ENCODE measurements at places on chromosomes 4 and X.

- DNase-seq, result no peak
Measured at GRCh38 chr4:148126825-148127224, 315.4 kb downstream of the NR3C2 start.

GRCh38 chrX:107135049-107135964 lies 16.7 kb upstream of the RBM41 start:
- DNase-seq, result no peak

DNA sequence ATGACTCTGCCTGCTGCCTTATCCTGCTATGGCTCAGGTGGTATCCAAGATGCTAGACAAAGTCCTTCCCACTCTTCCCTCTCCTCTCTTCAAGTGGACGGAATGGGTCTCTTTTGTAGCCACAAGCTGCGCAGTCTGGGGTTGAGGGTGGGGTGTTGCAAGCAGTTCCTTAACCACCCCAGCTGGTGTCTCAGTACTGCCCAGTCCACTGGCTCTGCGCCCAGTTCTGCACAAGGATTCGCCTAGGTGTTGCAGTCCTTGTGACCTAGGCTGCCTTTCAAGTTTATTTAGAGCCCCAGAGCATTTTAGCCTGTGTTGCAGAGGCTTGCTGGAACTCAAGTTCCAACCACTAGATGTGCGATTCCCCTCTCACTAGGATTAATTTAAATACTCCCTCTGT lies 120.7 kb downstream of the NEXMIF start:
- DNase-seq, result no peak

GRCh38 chr4:6767386-6767747 lies 15.2 kb upstream of the KIAA0232 start:
- no peak for DNase-seq

DNA sequence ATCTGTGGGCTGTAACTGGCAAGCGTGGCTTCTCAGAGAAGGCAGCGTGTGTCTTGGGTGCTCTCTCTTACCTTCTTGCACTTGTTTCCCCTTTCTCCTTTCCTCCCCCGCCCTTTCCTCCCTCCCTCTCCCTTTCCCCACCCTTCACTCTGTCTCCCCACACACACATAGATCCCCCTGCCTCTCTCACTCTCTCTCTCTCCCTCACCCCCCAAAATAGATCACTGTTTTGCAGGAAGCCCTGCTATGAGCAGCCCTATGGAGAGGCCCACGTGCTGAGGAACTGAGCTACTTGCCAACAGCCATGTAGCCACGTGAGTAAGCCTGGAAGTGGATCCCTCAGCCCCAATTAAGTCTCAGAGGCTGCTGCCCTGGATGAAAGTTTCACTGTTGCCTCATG lies 4.3 kb upstream of the PNMA6E start:
- no peak for DNase-seq

DNA sequence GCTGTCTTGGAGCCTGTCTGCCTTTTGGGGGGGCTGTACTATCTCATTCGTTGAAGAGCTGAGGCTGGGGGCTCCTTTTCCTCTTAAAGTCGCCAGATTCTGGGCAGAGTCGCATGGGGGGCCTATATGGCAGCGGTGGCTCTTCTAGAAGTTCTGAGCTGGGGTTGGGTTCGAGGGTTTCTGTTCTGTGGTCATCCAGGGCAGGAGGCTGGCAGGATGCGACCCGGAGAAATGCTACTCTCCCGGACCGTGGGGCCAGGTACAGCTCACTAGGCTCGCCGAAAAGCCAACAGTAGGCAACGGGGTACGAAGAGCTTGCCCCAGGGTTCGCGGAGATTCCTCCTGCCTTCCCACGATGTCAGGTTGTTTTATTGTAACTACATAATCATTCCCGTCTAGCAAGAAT lies 1.9 kb upstream of the CITED1 start:
- no peak for DNase-seq

DNA sequence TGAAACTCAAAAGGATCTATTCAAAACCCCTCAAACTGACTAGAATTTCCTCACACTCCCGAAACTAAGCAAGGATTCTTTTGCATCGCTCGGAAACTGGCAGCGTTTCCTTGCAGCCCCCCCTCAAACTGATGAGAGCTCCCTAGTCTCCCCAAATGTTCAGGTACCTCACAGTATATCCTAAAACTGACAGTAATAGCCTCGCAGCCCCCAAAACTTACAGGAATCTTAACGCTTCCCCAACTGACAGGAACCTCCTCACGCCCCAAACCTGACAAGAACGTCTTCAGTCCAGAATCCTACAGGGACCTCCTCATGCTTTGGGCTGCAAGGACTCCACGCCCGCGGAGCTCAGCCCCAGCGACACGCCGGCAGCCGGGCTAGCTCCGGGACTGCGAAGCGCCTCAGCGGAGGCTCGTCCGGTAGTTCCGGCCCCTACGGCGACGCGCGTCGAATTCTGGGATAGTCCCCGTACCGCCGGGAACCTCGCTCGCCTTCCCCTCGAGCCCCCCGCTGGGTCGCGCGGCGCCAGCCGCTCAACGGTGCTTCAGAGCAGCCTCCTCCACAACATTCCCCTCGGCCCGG lies 640 bp downstream of the PHF8 start:
- DNase-seq, result peak; percentile 51

DNA sequence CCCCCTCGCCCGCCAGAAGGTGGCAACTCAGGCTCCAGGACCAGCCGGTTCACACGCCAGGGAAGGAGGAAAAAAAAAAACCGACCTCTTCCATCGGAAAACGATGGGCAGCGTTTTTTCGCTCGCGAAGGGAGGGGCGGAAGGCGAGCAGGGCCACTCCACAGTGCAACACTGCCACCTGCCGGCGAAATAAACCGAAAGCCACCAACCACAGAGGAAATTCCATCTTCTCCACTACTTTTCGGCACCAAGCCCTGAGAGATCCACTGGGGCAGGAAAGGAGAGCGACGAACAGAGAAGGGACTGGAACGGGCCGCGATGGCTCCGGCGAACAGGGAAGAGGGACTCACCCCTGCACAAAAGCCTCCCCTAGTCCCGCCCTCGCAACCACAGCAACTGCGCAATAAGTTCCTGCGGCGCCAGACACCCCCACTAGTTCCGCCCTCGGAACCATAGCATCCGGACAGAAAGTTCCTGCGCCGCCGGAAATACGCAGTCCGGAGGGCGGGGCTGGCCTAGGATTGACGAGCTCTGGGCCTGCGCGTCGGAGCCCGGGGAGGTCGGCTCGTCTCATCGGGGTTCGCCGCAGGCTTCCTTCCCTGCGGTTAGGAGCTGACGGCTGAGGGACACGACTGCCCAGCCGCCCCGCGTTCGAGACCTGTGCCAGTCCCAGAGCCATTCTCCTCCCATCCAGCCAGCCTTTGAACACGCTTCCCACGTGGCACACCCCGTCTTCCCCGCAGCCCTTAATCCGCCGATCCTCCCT lies 23.4 kb downstream of the FAM156A start:
- DNase-seq, result peak; percentile 85

- DNase-seq, result no peak
Measured at GRCh38 chr4:41069257-41069656, 145.1 kb downstream of the APBB2 start.

DNA sequence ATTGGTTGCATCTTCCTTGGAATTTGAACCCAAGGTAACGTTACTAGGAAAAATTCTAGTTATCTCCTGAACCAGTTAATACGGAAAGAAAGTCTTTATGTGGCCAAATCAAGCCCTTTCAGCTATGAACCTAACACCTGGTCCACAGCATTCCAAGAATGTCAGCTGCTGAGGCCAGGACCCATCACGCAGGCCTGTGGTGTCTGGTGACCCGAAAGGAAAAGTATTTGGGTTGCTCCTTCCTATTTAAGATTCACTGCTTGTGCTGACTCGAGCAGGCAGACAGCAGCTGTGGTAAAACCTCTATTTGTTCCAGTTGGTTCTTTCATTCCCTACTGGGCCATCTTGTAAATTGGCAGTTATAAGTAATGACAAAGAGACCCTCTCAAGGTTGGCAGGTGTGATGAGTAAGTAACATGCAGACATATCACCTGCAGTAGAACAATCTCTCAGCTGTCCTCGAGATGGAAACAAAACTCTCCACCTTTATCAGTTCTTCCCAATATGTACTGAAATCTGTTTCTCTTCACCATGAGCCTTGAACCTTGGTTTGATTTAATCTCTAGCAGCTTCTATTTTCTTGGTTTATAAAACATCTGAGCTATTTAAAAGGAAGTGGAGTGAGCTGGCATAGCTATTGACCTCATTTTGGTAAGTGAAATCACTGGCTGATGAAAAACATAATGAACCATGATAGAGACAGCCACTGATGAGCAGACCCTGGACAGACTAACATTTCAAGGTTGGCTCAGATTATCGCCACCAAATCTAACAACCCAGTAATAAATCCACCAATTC lies 182.1 kb upstream of the SMIM31 start:
- no peak for DNase-seq

DNA sequence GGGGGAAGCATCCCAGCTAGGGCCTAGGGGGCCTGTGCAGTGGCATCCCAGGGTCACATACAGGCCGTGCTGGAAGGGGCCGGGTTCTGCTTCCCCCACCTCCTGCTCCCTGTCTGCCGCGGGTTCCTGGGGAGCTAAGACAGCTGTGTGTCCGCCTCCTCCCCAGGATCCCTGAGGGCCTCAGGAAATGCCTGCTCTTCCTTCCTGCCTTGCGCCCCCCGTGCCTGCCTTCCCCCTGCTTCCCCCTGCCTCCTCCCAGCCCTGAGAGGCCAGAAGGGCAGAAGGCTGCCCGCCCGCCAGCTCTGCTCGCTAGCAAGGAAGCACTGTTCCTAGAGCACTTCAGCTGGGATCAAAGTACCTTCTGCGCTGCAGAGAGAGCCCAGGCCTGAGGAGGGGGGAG lies 2.9 kb upstream of the BGN start:
- no peak for DNase-seq

All from NCI-H446 (cell line).